ENCODE measurements at places on chromosomes 1 and 21.

GRCh38 chr1:81340239-81340638 is 460.5 kb upstream of the ADGRL2 start:
- no peak for DNase-seq

- no peak for DNase-seq
Observed at GRCh38 chr1:155062151-155062686, 1.3 kb upstream of the EFNA4 start.

GRCh38 chr1:82778612-82779011 is 977.9 kb downstream of the ADGRL2 start:
- DNase-seq = no peak

- DNase-seq = no peak
Observed at GRCh38 chr1:243434594-243434993, 178.8 kb downstream of the SDCCAG8 start.

DNA sequence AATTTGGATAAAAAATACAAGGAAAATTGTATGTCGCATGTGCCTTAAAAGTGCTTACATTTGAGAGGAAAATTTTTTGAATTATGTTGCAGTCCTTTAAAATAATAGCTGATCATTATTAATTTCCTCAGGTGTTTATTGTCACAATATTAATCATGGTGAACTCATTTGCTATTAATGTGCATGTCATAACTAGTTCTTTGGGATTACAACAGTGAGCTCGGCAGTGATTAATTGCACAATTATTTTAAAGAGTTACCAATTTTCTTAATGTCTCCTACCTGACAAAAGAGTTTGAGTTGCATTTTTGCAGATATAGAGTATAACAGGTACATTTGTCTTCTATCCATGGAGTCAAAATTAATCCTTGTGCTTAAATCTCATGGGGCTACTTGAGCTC is 854.3 kb downstream of the BRINP3 start:
- no peak for DNase-seq

DNA sequence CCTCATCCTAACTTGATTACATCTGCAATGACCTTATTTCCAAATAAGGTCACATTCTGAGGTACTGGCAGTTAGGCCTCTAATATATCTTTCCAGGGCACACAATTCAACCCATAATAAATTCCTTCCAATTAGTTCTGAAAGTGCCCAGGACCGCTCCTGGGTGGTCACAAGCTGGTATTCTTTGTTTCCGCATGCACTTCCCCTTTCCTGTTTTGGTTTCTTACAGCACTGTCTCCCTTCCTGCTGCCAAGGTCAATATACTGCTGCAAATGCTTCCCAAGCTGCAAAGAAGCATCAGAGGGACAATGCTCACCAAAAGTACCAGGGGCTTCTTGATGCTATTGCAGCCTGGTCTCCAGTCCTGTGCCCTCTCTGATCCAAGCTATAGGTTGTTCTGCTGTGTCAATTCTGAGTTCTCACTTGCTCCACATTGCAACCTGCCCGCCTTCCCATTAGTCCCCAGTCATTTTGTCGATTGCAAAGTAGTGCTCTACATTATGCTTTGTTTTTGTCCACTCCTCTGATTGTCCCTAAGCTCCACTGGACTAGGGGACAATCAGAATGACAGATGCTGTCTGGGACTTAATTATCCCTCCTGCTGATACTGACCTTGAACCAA is 13.9 kb upstream of the XPR1 start:
- no peak for DNase-seq

- no peak for DNase-seq
Observed at GRCh38 chr1:112694363-112694929, 12.5 kb downstream of the RHOC start.

GRCh38 chr1:100539836-100540536 is 2.0 kb downstream of the GPR88 start:
- DNase-seq = no peak

DNA sequence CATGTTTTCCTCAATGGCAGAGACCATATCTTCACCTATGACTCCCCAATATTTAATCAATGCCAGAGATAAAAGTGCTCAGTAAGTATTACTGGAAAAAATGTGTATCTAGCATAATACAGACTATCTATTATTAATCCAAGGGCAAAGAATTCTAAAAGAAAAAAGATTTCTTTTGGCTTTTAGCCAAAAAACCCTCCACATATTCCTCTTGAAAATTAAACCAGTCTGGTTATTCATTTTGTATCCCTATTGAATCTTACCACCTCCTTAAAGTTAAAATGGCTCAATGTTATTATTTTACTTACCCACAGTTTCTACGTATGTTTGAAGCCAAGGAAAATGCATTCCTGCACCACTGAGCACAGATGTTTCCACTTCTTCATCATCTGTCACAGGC is 1.6 kb downstream of the TAF1A start:
- DNase-seq = no peak

- DNase-seq = no peak
Observed at GRCh38 chr1:33328817-33329216, 7.9 kb upstream of the A3GALT2 start.

DNA sequence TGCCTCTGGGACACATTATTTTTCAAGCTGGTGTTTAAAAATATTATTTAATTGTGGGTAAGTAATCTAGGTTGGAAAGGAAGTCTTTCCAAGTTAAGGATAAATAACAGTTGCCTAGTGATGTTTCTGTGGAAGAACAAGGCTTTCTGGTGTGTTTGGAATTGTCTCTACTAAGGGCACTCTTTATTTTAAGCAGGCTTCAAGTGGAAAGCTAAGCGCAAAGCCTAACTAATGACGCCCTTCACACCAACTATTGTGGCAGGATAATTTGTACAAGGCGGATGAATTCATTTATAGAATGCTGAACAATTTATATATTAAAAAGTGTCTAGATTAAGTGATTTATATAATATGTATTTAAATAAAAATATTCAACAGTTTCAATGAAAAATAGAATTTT is 25.1 kb upstream of the RWDD3 start:
- no peak for DNase-seq

- no peak for DNase-seq
Observed at GRCh38 chr1:173400387-173400995, 76.6 kb upstream of the PRDX6 start.

DNA sequence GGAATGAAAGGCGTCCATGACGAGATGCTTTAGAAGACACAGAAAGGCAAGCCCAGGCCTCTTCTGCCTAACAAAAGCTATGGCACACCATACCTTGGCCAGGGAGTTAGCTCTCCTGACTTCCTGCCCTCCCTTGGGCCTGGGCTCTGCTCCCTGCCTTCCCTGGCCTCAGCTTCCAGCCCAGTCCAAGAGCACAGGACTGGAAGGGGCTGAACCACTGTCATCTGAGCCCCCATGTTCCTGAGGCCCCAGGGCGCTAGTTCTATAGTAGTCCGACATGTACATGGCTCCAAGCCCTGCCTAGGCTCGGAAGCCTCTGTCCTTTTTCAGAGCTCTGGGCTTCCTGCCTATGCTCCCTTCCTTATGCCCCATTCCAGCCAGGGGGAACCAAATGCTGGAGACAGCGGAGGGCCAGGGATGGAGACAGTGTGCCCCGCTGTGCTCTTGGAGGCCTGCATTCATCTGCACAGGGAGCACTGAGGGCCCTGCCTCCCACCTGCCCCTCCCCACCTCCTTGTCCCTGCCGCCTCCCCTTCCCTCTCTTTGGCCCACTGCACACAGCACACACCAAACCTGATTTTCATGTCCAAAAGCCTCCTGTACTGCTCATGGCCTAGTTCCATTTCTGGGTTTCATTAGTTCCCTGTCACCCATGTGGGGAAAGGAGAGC is 240.1 kb downstream of the RHOU start:
- no peak for DNase-seq

- no peak for DNase-seq
Observed at GRCh38 chr1:7187112-7187493, 401.8 kb downstream of the CAMTA1 start.

DNA sequence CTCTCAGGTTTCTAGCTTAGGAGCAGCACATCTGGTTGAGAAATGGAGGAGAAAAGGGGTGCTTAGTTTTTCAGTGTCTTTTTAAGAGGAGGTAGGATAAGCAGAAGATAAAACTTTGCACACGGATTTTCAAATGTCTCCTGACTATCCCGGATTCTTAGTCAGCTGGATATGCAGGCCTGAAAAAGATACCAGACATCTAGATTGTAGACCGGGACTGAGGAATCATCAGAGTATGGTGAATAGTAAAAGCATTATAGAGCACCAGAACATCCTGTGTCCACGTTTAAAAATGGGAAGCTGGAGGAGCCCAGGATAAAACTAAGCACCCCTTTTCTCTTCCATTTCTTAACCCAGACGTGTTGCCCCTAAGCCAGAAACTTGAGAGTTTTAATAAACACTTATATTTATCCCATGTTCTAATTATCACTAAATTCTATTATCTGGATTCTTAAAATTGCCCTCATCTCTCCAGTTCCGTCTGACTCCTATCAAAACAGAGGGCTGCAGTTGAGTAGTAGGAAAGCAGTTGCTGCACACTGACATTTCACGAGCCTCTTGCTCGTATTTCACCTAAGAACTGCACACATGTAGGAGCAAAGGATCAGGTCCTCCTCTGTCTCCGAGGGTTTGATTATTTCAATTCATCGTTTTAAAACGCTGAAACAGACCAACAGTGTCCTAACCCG is 609 bp downstream of the PIGK start:
- no peak for DNase-seq

DNA sequence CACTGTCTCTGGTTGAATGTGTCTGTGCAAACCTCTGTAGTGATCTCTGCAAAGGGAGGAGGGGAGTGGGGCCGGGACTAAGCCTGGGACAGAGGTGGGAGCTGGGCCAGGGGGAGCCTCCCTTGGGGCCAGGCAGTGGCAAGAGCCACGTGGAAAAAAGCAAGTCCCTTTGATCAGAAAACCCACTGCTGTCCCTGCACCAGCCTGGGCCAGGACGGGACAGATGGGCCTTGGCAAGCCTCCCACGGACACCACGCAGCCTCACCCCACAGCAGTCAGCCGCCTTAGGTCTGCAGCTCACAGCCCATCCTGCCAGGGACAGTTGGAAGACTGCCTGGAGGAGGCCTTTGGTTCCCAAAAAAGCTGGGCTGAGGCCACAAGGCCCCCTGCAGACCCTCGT is 11.7 kb upstream of the TRAPPC10 start:
- DNase-seq = no peak

- DNase-seq = no peak
Observed at GRCh38 chr1:41656068-41656467, 171.6 kb upstream of the EDN2 start.

GRCh38 chr1:64519901-64520300 is 50.0 kb downstream of the CACHD1 start:
- no peak for DNase-seq

DNA sequence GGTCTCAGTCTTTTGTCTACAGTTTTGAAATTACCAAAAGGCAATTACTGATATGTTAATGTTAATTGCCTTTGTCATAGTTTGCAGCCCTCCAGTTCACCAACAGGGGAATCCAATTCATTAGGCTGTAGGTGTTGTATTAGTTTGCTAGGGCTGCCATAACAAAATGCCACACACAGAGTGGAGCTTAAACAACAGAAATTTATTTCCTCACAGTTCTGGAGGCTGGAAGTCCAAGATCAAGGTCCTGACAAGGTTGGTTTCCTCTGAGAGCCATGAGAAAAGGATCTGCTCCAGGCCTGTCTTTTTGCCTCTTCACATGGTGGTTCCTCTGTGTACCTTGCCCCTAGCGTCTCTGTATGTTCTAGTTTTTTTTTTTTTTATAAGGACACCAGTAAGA is 1.3 kb downstream of the RTCA start:
- DNase-seq = no peak

DNA sequence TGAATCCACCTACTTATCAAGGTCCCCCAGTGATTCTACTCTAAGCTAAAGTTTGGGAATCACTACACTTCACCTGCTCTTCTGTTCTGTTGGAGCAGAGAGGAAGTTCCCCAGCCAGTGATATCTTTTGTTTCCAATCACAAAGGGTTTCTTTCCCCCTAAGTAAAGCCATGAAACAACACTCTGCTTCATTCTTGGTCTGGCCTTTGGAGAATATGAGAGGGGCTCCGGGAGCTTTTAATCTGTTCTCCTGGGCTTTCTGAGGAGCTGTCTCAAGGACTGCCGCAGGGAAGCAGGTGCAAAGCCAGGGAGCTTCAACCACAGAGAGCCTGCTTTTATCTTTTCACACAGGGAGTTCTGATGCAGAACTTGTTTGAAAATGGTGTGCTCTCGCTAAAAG is 10.1 kb upstream of the SLAMF9 start:
- DNase-seq = no peak

- DNase-seq = no peak
Observed at GRCh38 chr1:4702464-4702863, 48.1 kb downstream of the AJAP1 start.

DNA sequence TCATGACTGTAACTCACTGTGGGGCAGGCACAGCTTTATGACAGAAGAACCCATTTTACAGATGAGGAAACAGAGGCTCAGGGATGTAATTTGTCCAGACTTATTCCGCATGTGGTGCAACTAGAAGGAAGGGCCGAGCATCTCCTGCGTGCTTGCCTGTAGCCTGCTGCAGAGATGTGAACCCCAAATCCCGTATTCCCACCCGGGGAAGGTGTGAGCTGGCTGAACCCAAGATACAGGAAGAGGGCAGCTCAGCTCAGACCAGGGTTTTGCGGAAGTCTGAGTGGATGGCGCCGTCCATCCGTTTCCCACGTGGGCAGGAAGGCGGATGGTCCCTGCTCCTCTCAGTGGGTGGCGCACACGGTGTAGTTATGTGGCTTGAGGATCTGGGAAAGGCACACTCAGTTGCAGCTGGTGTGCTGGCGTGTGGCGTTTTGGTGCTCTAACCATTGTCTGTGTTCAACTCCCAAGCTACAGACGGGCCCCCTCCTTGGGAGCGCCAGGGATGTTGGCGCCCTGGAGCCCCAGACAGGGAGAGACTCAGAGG is 1.2 kb downstream of the CROCC start:
- no peak for DNase-seq

- DNase-seq = no peak
Observed at GRCh38 chr1:25664357-25665199, 48.0 kb downstream of the MAN1C1 start.

DNA sequence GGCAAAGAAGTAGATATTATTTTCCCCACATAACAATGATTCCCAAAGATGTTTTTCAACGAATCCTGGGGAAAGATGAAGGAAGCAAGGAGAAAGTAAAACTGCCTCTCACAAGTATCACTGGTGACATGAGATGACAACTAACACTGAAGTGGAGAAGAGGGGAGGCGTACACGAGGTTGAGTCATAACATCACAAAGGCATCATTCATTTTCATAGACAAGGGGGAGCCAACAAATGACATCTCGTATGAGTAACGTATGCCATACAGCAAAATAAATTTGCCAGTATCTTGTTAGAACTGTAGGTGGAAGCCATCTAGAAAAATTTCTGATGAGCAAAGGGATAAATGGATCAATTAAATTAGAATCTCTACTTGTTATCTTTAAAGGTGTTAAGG is 56.6 kb downstream of the ATP1B1 start:
- DNase-seq = no peak

- no peak for DNase-seq
Observed at GRCh38 chr1:88284066-88284465, 400.0 kb upstream of the PKN2 start.

GRCh38 chr1:15153842-15154479 is 414 bp downstream of the TMEM51 start:
- DNase-seq = no peak
